ENCODE measurements at places on chromosomes 4 and X.

DNA sequence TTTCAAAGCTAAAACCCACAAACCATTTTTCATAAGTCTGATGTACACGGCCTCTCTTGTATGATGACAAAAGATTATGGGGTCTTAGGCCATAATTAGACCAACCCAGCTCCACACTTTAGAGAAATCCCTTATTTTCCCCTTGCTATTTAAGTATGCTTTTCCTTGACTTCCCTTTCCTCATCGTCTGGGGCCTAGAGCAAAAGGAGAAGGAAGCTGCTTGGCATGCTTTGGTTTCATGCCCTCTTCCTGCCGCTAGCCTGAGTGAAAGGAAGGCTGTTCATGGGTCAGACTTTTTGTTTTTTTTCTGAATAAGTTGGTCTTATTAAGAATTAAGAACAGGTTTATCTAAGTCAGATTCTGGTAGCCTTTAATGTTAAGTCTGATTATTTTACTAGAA is 10.6 kb upstream of the RASGEF1B start:
- no peak for DNase-seq

DNA sequence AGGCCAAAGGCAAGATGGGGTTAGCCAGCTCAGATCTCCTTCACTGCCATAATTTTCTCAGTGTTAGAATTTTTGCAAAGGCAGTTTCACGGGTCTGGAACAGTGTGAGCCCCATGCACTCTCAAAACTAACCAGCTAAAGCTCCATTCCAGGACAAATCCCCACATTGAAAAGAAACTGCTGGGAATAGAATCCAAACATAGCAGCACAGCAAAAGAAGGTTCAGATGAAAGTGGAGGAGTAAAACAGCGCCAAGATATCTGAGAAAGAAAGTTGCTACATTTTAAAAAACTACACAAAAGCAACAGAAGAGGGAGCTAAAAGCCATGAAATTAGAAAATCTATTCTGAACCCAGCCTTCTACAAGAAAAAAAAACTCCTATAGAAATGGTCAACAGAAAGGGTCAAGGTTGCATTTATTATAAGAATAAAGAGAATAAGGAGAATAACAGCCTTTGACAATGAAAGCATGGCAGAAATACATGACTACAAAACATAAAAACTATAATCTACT is 39.6 kb upstream of the SLC7A3 start:
- DNase-seq, result no peak

DNA sequence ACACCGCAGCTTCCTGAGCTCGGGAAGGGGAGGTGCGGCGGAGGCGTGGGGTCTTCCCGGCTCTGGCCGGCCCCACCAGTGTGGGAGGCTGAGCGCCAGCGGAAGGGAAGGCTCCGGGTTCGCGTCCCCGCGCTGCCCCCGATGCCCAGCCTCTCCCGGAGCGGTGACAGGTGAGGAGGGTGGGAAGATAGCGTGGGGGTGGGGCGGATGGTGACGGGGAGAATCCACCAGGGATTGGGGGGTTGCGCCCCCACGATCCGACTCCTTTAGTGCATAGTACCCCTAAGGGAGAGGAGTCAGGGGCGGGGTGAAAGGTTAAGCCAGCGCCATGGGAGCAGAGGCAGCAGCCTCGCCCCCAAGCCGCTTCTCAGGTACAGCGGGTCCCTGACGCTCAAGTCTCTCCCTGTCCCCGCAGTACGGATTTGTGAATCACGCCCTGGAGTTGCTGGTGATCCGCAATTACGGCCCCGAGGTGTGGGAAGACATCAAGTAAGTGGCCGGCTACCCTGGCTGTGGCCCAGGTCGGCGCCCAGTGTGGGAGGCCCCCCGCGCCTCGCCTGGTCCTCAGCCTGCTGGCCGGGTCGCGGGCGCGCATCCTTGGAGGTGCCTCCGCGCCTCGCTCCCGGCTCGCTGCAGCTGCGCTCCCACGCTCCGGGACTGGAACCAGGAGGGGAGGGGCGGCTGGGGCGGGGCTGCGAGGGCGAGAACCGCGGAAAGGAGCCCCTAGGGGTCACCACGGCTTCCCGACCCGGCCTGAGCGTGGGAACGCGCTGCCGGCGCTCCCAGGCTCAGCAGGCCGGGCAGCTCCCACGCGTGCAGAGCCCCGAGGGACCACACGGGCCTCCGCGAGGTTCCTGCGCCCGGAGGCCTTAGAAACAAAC is 791 bp downstream of the GUCY1B1 start:
- no peak for DNase-seq

GRCh38 chrX:54641530-54641929 is 111.5 kb downstream of the GNL3L start:
- no peak for DNase-seq

GRCh38 chr4:17204908-17205307 is 306.5 kb upstream of the LDB2 start:
- no peak for DNase-seq

GRCh38 chrX:105823092-105823455 is 735 bp downstream of the NRK start:
- no peak for DNase-seq

DNA sequence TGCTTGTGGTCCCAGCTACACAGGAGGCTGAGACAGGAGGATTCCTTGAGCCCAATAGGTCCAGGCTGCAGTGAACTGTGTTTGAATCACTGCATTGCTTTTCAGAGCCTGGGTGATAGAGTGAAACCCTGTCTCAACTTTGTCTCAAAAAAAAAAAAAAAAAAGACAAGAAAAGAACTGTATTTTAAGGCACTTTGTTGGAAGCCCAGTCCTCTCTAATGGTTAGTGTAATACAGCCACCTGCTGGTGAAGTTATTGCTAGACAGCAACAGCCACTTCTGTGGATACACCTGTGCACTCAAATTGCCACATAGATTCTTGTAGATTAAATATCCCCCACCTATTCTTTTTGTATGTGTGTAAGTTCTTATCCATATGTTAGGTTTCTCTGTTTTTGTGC is 10.1 kb upstream of the FGG start:
- DNase-seq, result no peak

DNA sequence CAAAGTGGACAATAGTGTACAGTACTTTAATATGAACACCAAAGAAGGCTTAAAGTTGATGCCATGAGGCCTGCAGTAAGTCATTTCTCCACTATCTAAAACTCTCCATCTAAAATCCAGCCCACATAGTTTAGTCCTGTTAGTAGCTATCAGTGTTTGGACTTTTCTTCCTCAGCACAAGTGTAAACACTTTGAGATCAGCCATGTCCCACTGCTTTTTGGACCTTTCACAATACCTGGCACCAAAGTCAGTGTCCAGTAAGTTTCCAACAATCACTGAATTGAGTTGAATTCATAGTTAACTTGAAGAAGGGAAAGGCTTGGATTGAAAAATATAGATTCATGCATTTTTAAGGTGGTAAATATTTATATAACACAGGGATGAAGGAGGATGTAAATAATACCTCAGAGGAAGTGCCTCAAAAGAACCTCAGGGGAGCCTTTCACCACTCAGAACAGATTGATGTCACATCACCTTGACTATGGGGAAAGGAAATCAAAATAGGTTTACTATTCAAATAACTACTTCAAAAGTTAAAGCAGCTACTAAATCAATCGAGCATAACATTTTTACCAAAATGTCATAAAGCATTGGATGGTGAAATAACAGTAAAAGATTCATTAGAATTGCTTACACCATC is 76.7 kb downstream of the FTHL17 start:
- no peak for DNase-seq

DNA sequence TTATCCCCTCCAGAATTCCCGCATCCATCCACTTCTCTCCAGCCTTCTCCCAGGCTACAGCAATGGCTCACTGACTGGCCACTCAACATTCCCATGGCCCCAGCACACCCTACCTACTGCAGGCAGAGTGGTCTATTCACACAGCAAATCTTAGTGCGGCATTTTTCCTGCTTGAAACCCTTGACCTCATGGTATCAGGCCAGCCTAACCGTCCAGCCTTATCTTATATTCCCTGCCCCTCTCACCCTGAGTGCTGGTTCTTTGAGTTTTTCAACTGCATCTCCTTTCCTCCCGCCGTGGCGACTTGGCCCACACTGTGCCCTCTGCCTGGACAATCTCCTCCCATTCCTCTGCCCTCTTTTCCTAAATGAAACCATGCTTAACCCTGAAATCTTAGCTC is 10.0 kb upstream of the S100G start:
- no peak for DNase-seq

DNA sequence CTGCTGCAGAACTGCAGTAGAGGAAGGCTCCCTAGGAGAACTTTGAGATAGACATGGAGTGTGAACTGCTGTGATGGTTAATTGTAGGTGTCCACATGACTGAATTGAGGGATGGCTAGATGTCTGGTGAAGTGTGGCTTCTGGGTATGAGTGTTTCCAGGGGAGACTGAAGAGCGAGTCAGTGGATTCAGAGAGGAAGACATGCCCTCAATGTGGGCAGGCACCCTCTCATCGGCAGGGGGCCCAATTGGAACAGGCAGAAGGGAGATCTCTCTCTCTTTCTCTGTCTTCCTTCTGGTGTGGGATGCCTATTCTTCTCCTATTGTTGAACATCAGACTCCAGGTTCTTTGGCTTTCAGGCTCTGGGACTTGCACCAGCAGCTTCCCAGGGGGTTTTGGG is 304.7 kb upstream of the GATB start:
- no peak for DNase-seq

- no peak for DNase-seq
Measured at GRCh38 chr4:2834001-2834921, 9.4 kb upstream of the ADD1 start.

DNA sequence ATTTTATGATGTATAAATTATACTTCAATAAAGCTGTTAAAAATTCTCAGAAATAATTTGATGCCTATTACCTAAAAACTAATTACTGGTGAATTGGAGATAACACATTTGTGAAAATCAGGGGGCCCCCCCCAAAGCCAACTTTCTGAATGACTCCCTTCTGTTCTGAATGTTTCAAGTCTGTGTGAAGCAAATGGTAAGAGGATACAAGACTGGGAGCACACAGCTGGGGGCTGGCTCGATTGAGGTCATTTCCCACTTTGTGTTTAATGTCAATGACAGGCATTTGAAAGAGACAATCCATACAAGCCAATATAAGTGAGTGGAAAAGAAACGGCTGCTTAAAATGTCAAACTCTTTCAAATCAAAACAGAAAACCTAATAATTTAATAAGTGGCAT is 155.8 kb downstream of the SH2D1A start:
- DNase-seq, result no peak

DNA sequence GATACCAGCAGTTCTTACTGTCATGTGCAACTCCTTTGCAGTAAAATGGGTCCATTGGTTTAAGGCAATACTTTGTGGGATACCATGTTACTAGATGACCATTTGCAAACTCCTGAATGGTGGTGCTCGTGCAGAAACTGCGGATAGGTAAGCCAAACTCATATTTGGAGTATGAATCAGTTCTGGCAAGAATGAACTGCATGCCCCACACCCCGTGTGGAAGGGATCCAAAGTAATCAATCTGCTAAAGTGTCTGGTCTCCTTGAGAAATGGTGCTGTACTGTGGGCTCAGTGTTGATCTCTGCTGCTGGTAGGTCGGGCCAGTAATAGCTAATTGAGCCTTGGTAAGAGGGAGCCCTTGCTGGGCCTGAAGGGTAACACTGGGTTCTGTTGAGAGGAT is 4.2 kb upstream of the TAB3 start:
- DNase-seq, result no peak

DNA sequence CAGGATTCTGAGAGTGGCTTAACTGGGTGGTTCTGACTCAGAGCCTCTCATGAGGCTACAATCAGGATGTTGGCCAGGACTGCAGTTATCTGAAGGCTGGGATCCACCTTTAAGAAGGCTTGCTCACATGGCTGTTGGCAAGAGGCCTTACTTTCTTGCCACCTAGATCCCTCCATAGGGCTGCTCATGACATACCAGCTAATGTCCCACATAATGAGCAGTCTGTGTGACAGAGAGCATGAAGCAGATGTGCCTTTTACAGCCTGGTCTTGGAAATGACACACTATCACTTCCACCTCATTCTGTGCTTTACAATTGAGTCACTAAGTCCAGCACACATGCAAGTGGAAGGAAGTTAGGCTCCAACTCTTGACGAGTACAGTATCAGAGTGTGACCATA is 4.3 kb upstream of the RBM3 start:
- DNase-seq, result no peak

GRCh38 chr4:33518856-33519255 is 2725.5 kb downstream of the ARAP2 start:
- no peak for DNase-seq
